ENCODE measurements at places on chromosomes 11 and 22.

GRCh38 chr11:28659716-28660348, 551.6 kb downstream of the METTL15 start:
- DNase-seq, result no peak

DNA sequence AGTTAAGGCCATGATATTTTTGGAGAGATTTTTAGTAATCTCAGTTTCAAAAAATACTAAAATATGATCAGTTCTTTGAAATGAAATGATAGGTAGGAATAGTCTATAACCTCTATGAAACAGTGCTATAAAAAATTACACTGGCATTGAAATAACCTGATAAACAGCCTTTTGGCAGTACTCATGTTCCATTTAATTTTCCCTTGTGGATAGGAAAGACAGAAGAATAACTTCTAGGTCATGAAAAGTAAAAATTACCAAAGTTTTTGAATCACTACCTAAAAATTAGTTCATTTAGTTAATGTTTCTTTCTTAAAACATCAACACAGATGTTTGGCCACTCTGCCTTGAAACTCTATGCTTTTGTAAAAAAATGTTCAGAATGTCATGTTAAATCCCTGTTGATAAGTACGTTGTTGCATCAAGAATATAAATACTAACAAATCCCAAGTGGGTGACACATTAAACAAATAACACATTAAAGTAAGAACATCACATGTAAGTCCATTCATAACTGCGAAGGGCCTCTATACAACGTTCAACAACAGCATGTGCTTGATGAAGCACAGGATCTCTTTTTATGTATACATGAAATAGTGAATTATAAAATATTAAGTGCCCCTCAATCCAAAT, 290.2 kb downstream of the SWAP70 start:
- no peak for DNase-seq

- DNase-seq, result no peak
Observed at GRCh38 chr11:91926965-91927364, 297.7 kb upstream of the FAT3 start.

- no peak for DNase-seq
Observed at GRCh38 chr11:113440816-113441215, 34.4 kb downstream of the DRD2 start.

DNA sequence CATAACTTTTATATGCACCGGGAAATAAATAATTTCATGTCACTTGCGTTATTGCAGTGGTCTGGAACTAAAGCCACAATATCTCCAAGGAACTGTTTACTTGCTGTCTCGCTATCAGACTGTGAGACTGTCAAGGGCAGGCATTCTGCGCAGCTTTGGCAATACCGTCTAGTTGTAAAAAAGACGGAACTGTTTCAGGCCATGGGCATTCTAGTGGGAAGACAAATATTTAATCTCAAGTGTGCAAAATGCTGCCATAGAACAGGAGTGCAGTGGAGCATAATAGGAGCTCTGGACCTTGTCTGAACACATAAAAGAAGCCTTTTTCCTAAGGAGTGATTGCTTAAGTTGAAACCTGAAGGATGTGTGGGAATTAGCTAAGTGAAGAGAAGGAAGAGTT, 53.8 kb downstream of the PACS1 start:
- DNase-seq, result no peak

GRCh38 chr11:128776424-128777284, 82.8 kb downstream of the FLI1 start:
- DNase-seq, result peak; percentile 74
